ENCODE measurements at places on chromosomes 2 and 18.

- DNase-seq = no peak
Measured at GRCh38 chr18:75048776-75049454, 160.0 kb downstream of the PTGR3 start.

- no peak for DNase-seq
Measured at GRCh38 chr2:21774691-21775368, 651.1 kb downstream of the TDRD15 start.

- no peak for DNase-seq
Measured at GRCh38 chr2:200442471-200442870, 67.4 kb downstream of the KCTD18 start.

DNA sequence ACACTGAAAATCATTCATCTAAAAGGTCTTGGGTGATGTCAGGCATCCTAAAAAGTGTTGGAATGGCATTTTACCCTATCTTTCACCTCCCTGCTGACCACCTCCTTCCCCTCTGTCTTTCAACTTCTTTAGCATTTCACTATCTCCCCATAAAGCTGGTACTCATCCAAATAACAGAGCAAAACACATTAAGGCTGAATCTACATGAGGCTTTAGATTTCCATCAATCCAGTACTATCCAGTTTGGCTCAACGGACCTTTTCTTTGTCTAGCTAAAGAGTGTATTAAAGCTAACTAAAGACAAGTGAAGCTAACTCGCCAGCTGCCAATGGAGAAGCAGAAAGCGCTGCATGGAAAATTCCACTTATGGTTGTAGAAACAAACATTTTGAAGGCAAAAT lies 122.5 kb upstream of the NCKAP5 start:
- no peak for DNase-seq

DNA sequence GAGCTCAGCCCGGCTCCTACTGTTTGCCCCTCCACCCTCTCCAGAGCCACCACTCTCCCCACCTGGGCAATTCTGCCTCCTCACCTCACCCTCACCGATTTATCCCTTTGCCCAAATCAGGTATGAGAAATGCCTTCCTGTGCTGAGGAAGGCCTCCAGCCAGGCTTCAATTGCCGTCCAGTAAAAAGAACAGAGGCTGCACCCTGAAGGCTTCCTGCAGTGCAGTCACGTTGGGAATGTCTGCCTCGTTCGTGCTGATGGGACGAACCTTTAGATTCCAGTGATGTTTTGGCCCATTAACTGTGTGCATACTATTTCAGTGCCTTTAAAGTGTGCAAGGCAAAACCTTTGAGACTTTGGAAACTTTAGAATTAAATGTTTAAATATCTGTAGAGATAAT lies 34.2 kb downstream of the ATP6V1C2 start:
- DNase-seq = no peak

DNA sequence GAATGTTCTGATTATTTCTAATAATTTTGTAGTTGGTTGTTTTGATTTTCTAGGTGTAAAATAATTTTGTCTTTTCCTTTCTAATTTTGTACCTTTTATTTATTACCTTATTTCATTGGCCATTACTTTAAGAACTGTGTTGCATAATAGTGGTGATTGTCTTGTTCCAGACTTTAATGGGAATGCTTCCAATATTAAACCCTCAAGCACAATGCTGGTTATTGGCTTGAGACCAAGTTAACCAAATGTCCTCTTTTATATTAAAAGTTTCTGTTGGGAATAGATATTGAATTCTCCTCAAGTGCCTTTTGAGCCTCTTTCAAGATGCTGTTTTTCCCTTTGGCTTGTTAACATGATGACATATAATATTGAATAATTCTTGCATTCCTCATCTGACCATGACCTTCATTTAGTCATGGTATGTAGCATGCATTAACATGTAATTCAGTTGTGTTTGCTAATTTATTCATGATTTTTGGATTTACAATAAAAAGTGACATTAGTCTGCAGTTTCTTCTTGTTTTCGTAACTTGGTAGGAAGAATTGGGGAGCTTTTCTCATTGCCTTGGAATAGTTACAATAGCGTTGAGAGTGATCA lies 141.7 kb downstream of the DIS3L2 start:
- DNase-seq = no peak

DNA sequence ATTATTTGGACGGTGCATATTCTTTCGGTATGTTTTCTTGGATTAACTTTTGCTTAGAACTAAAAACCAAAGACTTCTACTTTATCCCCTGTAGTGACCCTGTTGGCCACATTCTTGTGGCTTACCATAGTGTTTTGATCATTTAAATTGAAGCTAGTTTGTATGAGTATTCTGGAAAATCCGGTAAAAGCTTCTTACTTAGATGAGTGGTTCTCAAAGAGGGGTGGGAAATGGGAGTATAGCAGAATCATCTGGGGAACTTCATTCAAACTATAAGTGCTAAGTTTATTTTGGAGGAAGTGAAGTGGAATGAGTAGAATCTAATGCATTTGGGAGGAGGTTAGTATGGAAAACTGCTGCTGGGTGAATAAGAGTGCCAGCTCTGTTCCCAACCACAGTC lies 3.8 kb downstream of the PPP1CB start:
- DNase-seq = no peak

DNA sequence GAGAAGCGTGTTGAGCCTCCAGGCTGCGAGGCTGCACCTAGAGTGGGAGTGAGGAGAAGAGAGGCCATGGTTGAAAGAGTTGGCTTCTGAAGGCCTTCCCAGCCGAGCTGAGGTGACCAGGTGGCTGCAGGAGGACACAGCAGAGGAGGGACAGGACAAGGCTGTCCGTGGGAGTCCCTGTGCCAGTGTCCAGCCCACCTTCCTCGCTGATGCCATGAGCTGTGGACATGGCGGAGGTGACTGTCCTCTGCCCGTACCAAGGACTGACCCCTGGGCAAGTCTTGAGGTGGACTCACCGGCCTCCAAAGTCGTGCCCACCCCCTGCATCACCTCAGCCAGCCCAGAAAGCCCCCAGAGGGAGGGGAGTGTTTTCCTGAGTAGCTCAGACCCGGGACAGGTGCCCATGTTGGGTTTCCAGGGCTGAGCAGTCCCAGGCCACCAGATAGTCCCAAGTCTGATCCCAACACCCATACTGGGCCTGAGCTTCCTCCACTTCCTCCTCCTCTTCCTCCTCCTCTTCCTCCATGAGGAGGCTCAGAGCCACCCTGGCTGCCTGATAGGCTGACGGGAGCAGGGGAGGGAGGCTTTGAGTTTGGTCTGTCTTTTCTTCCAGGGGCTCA lies 43.0 kb upstream of the FOSL2 start:
- no peak for DNase-seq

- DNase-seq = no peak
Measured at GRCh38 chr2:42127425-42128424, 41.4 kb upstream of the EML4 start.

DNA sequence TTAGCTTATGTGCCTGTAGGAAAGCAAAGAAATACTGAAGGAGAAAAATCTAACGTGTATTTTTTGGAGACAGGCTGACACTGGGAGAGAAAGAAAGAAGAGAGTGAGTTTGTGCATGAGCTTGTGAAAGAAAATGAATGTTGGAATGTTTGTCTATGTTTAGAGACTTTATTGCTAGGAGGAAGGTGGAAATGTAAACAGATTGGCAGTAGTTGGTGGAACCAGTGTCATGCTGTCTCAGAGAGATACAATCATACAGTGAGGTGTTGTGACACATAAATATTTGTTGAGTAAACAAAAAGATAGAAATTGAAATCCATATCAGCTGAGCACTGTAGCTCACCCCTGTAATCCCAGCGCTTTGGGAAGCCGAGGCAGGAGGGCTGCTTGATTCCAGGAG lies 222.2 kb upstream of the MEIS1 start:
- no peak for DNase-seq

DNA sequence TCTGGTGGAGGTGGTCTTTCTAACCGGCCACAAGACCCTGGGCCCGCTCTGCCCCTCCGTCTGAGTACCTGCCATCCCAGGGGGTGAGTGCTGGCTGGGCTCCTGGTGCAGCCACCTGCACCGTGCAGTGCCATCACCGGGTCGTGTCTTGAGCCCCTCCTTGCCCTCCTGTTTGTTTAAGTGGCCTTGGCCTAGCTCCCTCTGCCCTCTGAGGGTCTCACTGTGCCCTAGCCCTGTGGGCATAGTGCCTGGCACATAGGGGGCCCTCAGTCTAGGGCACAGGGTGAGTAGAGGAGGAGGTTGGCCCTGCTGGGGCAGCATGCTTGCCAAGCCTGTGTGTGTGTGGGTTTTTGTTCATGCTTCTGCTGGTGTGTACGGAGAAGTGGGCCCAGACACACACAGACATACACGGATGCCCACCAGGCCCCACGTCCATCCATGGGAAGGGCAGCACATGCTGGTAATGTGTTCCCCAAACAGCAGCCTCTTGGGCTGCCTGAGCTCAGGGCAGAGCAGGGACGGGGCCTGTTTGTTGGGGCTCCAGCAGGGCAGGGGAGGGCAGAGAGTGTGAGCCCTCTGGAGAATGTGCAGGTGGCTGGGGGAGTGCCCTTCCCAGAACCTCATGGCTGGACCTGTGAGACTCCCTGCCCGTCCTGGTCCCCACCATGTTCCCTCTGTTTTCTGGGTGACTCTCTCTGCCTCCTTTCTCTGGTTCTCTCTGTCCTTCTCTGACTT lies 94.6 kb downstream of the GLI2 start:
- no peak for DNase-seq

GRCh38 chr2:84247532-84247931 lies 211.5 kb downstream of the SUCLG1 start:
- DNase-seq = no peak

- DNase-seq = no peak
Measured at GRCh38 chr2:45713591-45713990, 62.1 kb downstream of the PRKCE start.

DNA sequence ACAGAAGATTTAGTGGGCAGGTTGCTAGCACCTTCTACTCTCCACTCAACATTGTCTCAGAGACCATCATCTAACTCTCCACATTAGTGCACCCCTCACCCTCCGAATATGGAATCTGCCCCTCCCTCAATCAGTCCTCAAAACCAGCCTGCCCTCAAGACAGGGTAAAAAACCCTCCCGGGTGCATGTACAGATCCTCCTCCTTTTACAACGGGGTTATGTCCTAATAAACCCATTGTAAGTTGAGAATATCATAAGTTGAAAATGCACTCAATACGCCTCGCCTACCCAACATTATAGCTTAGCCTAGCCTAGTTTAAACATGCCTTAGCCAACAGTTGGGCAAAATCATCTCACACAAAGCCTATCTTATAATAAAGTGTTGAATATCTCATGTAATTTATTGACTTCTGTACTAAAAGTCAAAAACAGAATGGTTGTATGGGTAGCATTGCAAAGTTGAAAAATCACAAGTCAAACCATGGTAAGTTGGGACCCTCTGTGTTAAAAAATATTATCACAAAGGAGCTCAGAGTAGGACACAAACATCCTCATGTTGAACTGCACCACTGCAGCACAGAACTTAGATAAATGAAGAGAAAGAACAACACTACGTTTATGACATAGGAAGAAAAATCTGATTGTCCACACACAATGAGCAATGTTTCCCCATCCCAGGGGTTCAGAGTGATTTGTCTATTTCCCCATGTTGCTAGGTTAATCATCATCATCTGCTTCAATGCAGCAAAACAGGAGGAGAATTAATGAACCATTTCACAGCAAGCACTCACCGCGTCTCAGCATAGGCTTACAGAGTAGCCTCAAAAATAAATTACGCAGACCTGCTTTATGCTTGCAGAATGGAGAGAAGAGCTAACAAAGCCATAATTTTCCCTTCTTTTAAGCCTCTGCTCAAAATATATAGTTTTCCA lies 184.1 kb upstream of the ARL4C start:
- DNase-seq = no peak

DNA sequence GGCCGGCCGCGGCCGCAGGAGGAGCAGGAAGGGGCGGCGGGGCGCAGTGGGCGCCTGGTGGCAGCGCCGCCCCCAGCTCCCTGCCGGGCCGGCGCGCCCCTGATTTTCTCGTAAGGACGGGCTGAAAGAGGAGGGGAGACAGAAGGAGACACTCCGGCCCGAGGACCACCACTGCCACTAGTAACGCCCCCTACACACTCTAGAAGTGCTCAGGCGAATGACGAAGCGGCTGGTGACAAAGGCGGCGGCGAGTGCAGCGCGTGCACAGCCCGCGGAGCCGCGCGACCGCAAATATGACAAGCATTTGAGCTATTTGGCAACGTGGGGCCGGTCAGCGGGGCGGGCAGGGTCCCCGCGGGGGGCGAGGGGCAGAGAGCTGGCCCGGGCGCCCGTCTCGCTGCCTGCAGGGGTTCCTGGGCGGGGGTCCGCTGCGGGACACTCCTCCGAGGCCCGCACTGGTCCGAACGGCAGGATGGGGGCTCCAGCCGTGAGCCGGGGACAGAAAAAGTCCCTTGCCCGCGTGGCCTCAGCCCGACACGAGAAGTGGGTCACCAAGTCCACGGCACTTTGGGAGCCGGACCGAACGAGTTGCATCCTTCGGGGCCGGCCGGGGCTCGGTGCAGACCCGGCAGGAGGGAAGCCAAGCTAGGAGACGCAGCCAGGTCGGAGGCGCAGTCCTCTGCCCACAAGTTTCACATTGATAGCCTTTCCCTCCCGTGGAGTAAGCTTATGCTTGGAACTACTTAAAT lies 524 bp upstream of the SERTAD2 start:
- peak; percentile 31 for DNase-seq

- DNase-seq = no peak
Measured at GRCh38 chr2:19287324-19287723, 71.1 kb downstream of the OSR1 start.

DNA sequence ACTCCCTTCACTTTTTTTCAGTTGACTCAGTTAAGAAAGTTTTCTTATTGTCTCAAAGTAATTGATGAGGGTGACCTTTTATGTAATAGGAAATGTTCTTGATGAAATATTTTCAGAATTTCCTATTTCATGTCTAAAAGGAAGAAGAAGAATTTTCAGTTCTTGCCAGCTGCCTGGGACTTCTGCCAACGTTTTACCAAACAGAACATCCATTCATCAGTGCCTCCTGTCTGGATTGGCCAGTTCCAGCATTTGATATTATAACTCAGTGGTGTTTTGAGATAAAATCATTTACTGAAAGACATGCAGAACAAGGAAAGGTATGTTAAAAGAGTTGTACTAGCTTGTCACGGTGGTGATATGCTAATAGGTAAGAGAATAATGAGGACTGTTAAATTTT lies 104.7 kb upstream of the MYO3B start:
- no peak for DNase-seq

- no peak for DNase-seq
Measured at GRCh38 chr2:97670471-97670870, 958 bp downstream of the C2orf92 start.

Data from activated naive CD8-positive, alpha-beta T cell treated with anti-CD3 and anti-CD28 coated beads, Interleukin-2, amount 50 U/mL, for 16 hours (primary cell).